ENCODE measurements at places on chromosomes 6 and 20. TPM values are rescaled to one million over a fixed set of nuclear protein-coding genes. Genes with fewer than 3 reads are reported as not detected.

DDO gene
- total RNA-seq, result not detected

CCN5 gene
- 47.4 TPM for total RNA-seq

GRIK2 gene
- 2.5 TPM for total RNA-seq

SRF gene
- total RNA-seq, result 32.3 TPM

MRS2 gene
- total RNA-seq, result 18.7 TPM

SLC17A9 gene
- total RNA-seq, result 5.2 TPM

CPXM1 gene
- total RNA-seq, result 37.9 TPM

RBM24 gene
- 1.7 TPM for total RNA-seq

IL17F gene
- total RNA-seq, result not detected

SLC22A16 gene
- total RNA-seq, result not detected

C20orf202 gene
- 0.30 TPM for total RNA-seq

Data from ovary (tissue), 10 donors.